Lung microvascular endothelial cell (primary cell): ENCODE measurements at places on chromosomes 16 and 17. TPM values are rescaled to one million over a fixed set of nuclear protein-coding genes. Genes with fewer than 3 reads are reported as not detected.
A peak's percentile ranks its signal among the peaks of the same experiment; 100 is the strongest.

GRCh38 chr16:52469775-52470174, 77.2 kb downstream of the TOX3 start:
- no peak for DNase-seq

GRCh38 chr16:19286827-19287226, 1.3 kb downstream of the CLEC19A start:
- DNase-seq, result no peak

GRCh38 chr17:58665946-58666857, 25.6 kb downstream of the TEX14 start:
- DNase-seq, result no peak

DNA sequence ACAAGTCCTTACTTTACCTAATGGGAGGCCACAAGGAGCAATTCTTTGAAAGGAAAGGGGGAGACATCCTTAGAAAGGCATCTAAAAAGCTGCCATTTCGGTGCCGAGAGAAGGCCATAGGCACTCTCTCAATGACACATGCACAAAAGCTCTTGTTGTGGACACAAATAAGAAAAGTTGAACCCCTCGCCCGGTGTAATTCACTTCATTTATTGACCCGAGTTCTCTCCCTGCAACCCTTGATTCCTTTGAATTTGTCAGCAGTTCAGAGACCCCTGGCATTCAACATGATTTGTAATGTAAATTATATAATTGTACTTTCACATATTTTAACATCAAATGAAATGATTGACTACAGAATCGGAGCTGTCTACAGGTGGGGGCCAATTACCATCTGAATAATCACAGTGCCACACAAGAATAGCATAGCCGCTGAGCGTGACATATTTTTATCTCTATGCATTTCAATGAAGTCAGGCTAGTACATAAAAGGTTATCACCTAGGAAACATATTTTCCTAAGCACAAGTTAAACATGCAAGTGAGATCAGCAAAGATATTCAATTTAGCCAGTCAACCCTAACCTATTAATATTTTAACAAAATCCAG, 66.7 kb downstream of the IRX6 start:
- no peak for DNase-seq

- no peak for DNase-seq
Observed at GRCh38 chr17:66129759-66130158, 62.2 kb downstream of the CEP112 start.

- DNase-seq, result peak; percentile 87
Observed at GRCh38 chr17:65154770-65155589, 17.8 kb downstream of the RGS9 start.

- no peak for DNase-seq
Observed at GRCh38 chr17:6812295-6812694, 19.2 kb downstream of the TEKT1 start.

DNA sequence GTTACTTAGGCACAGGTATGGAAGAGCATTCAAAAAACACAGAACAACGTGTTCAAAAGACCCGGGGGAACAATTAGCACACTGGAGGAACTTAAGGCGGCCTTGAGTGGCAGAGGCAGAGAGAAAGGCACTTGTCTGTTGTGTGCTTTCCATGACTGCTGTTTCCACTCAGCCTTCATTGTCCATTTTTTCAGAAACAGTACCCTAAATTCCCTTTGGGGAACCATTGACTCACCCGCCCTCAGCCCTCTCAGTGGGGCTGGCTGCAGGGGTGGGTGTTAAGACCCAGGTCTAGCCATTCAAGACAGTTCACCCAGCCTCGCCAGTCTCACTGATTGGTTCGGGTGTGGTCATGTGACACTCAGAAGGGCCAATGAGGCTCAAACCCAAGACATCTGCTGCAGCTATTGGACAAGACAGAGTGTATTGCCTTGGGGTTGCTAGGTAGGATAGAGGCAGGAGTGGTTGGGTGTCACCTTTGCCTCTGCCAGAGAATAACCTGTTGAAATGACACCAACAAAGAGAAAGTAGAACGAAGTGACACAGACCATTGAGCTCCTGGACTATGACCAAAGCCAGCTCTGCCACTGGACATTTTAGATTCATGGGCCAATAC, 19.6 kb upstream of the CEP20 start:
- peak; percentile 43 for DNase-seq

DNA sequence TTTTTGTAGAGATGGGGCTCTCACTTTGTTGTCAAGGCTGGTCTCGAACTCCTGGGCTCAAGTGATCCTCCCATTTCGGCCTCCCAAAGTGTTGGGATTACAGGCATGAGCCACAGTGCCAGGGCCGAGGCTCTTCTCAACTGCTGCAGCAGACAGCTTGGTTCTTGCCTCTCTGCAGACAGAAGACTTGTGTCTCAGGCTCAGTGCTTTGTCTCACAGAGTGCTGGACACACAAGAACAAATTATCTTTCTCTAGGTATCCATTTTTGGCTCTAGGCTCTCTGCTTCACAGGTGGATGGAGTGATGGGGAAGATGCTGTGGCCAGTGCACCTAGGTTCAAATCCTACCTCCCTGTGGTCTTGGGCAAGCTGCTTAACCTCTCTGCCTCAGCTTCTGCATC, 80.8 kb upstream of the RNU2-1 start:
- DNase-seq, result peak; percentile 26

- peak; percentile 11 for DNase-seq
Observed at GRCh38 chr16:1613211-1613622, 1.1 kb downstream of the CRAMP1 start.

DNA sequence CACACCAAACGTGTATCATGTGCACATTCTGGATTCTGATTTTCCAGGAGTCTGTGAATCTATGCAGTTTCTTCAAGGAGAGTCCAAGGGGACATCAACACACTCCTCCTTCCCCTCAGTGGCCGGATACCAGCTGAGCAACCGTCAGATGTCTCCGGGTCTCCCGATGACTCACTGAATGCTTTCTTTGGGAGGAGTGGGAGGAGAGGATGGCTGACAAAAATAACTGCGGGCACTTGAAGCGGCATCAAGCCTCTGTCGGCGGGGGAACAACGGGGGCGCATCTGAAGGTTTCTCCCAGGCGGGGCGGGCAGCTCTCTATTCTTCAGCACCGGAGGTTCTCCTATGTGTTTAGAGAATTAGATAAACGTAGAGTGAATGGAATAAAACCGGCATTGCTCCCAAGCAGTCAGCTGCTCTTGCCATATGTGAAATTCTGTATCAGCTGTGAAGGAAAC, 24.6 kb upstream of the LRRC75A start:
- peak; percentile 80 for DNase-seq

DNA sequence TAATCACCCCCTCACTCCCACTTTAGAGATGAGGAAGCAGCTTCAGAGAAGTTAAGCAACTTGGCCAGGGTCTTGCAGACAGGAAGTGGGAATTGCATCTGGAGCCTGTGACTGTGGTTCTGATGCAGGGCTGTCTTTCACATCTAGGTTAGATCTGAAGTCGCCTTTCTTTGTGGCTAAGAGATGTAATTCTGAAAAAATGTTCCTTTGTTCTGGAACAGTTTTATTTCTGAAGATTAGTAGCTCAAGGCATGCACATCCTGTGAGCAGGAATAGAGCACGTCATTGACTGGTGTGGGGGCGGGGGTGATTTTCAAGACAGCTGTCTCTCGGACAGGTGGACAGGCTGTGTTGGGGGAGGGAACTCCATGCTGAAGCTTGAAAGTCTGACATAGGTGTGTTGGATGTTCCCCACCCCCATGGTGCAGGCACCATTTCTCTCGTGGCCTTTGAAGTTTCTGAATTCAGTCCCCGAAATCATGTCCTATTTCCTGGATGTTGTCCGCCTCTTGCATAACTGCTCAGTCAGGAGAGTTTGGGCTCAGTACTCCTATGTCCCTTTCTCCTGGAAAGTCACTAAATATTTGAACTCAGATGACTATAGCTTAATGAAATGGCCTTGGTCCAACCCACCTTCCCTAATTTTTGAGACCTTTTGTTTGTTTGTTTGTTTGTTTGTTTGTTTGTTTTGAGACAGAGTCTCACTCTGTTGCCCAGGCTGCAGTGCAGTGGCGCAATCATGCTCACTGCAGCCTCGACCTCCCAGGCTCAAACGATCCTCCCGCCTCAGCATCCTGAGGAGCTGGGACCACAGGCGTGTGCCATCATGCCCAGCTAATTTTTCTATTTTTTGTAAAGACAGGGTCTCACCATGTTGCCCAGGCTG, 21.0 kb upstream of the HERPUD1 start:
- no peak for DNase-seq

DNA sequence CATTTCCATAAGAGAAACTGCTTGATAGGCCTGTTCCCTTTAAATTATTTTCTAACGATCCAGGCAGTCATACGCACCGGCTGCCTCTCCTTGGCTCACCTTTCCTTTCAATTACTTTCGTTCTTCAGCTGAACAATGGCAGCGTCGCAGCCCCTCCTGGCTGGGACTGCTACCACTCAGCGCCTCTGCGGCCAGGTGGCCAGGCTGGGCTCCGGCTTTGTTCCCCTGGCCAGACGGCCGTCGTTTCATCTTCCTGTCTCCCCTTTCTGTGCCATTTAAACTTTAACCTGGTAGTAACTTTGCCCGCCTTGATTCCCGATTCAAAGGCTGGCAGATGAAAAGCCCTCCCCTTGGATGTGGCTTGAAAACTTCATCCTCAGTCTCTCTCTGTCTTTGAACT, 79.0 kb downstream of the C16orf78 start:
- DNase-seq, result peak; percentile 38

The SYNGR3 gene
- 0.40 and 2.0 TPM in 2 replicates for total RNA-seq

The GALR2 gene
- total RNA-seq, result under 0.01 and 0.20 TPM in 2 replicates

The TADA2A gene
- total RNA-seq, result 8.5 and 15.3 TPM in 2 replicates

The NLRC3 gene
- 2.6 and 2.8 TPM in 2 replicates for total RNA-seq

The PTX4 gene
- total RNA-seq, result under 0.01 TPM in 1 of 2 replicates, not detected in the other

The PDE6G gene
- total RNA-seq, result 1.1 and 4.8 TPM in 2 replicates

The KRTAP4-9 gene
- total RNA-seq, result not detected in 2 replicates

The SPHK1 gene
- total RNA-seq, result 193 and 276 TPM in 2 replicates

The MAPT gene
- total RNA-seq, result under 0.01 TPM in 2 replicates
